ENCODE measurements at places on chromosomes 12 and 14. TPM values are rescaled to one million over a fixed set of nuclear protein-coding genes. Genes with fewer than 3 reads are reported as not detected.

Gene PPP1R36
- 1.7 TPM for total RNA-seq

Gene GLIPR1L1
- not detected for total RNA-seq

Gene EMP1
- total RNA-seq: 204 TPM

Gene GNPTAB
- 52.2 TPM for total RNA-seq

Gene TAS2R42
- total RNA-seq: not detected

Gene RDH12
- not detected for total RNA-seq

Gene FBXL14
- total RNA-seq: 8.8 TPM

Gene SLCO1A2
- total RNA-seq: not detected

Gene EFS
- 1.4 TPM for total RNA-seq

Gene PLD4
- 0.09 TPM for total RNA-seq

Gene PRR13
- 148 TPM for total RNA-seq

Gene CCDC85C
- 54.4 TPM for total RNA-seq

Gene KLRK1
- not detected for total RNA-seq

Gene KCNH3
- 0.53 TPM for total RNA-seq

Gene SLC22A17
- 4.2 TPM for total RNA-seq

Gene GNB3
- total RNA-seq: not detected

Gene TTC5
- total RNA-seq: 18.3 TPM

Gene SMOC1
- total RNA-seq: 22.3 TPM

Gene AQP2
- not detected for total RNA-seq

Gene KMT2D
- 81.9 TPM for total RNA-seq

Gene MIP
- not detected for total RNA-seq

Gene AGAP2
- 0.33 TPM for total RNA-seq

Gene TM9SF1
- total RNA-seq: 50.9 TPM

Gene HRK
- total RNA-seq: 0.17 TPM

Gene B4GALNT3
- total RNA-seq: 5.1 TPM

Gene DEPDC4
- 4.2 TPM for total RNA-seq

Gene SRSF9
- 205 TPM for total RNA-seq

Gene PSMA3
- total RNA-seq: 157 TPM

Gene PROX2
- total RNA-seq: not detected

Gene PTHLH
- 200 TPM for total RNA-seq

Gene ANO4
- total RNA-seq: not detected

Gene MAGOHB
- 10.7 TPM for total RNA-seq

Gene NID2
- total RNA-seq: 17.2 TPM

Gene CEBPE
- total RNA-seq: not detected

Gene TMPRSS12
- total RNA-seq: not detected

Gene DHH
- not detected for total RNA-seq

Gene GRIP1
- total RNA-seq: 29.3 TPM

Gene FITM1
- total RNA-seq: 0.64 TPM

Gene RNU4-1
- under 0.01 TPM for total RNA-seq

Gene CABP1
- 0.45 TPM for total RNA-seq

Gene PRIMA1
- total RNA-seq: 0.17 TPM

Gene PPP1CC
- 80.3 TPM for total RNA-seq

Gene NKX2-1
- total RNA-seq: not detected

Gene HOTAIR
- total RNA-seq: not detected

Gene GALNT6
- 4.4 TPM for total RNA-seq

Gene FAM186B
- total RNA-seq: 0.29 TPM

Gene NOS1
- total RNA-seq: not detected

Gene SPIC
- total RNA-seq: not detected

Gene C12orf76
- 5.5 TPM for total RNA-seq

Gene PIWIL1
- not detected for total RNA-seq

Gene FBXO21
- total RNA-seq: 56.2 TPM
